CD14-positive monocyte (primary cell): ENCODE measurements at places on chromosomes 4 and X.
A peak's percentile ranks its signal among the peaks of the same experiment; 100 is the strongest.

- DNase-seq: peak; percentile 79
Measured at GRCh38 chr4:26821677-26822503, 38.8 kb upstream of the STIM2 start.

DNA sequence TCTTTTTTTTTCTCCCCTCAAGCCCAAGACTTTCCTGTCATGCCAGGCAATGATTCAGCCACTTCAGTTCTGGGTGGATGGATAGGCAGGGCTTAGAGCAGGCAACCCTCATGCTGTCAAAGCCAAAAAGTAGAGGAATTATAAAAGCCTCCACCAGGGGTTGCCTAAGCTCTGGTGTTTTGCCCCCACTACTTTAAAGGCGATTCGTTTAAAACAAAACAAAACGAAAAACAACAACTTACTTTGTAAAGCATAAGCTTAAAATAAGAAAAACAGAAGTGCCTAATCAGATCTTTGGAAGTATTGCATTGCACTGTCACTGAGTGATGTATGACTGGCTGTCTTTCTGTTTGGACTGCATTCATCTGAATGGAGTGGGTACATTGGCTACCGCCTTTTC lies 5.3 kb upstream of the IDS start:
- DNase-seq: peak; percentile 43

DNA sequence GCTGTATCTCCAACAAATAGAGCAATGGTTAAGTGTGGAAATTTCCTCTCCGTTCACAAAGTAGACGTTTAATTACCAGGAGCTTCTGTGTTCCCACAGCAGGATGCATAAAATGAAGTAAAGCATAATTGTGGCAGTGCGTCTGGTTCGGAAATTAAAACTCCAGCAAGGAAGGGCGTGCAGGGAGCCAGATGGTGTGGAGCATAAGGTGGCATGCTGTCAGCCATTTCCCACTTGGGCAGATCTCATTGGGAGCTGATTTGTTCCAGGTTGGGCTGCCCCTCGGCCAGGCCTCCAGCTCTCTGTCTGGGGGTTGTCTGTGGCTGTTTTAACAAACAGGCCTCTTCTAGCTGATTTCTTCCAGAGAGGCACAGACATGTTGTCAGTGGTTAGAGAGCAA lies 182.1 kb upstream of the CLNK start:
- DNase-seq: no peak

DNA sequence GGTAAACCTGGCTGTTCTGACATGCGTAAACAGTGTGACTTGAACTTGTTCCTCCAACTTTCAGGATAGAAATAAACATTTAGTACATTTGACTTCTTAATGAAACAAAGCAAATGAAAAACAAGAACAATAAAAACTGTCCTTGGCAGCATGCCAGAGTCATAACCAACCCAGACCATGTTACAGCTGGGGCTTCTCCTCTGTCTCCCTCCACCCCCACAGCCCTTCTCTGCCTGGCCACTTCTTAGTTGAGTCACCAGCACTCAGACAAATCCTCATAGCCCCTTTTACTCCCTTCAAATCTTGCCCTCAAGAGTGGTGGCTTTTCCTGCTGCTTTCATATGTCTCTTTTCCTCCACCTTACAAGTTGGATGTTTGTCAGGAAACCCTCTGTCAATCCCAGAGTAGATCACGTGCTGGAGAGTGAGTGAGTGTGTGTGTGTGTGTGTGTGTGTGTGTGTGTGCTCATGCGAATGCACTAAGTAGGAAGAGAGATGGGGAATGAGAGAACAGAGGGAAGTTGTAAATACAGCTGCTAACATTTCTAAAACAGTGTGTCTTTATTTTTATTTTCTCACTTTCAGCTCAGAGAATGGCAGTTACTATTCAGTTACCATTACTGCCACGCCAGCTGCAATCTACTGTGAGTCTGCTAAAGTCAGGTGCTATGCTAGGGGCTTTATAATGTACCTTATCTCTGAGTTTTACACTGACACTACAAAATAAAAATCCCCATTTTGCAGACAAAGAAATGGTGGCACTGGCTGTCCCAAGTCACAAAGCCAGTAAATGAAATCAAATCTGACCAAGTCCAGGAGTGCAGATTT lies 15.0 kb downstream of the SCARB2 start:
- peak; percentile 70 for DNase-seq

DNA sequence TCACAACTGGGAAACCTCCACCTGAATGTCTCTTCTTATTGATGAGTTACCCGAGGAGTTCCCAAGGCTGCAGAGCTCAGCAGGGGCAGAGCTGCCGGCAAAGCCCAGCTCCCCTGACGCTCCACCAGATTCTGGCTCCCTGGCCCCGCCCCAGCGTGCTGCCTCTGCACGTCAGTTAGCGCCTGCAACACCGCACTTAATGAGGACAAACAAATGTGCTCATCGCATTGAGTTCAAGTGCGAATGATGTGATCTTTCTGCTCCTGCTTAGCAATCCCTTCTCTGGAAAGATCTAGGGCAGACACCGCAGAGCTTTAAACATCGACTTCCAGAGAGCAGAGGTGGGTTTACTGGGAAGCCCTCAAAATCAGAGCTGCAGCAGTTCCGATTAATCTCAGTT lies 55.5 kb upstream of the FBXW7 start:
- no peak for DNase-seq

DNA sequence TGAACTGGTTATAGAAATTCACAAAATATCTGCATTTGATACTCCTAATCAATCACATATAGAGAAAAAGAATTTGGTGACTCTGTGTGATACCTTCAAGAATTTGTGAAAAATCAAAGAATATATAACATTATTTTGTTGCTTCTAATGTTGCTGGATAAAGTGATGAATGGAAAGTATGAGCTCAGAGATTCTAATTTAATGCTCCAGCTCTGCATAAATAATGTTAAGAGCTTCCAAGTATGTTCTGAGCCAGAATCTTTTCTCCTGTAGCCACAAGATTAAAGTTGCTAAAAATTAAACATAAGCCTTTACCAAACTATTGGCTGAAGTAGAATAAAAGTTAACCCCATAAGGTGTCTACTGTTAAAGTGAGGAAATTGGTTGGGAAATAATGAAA lies 294.7 kb upstream of the CT83 start:
- DNase-seq: no peak

DNA sequence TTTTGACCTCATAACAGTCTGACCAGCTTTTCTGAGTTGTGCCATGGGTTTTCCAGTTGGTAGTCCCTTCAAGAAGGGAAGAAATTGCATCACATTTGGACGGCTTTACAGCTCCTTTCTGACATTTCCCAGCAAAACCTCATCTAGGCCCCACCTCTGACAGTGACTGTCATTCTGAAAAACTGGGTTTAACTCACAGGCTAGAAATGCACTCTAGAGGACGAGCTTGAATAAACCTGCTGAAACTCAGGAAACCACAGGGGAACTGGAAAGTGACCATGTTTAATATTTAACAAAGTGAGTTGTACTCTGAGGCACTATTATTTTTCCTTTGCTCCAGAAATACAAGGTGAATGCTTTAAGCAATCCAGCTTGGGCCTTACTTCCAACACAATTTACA lies 434.3 kb upstream of the RASGEF1B start:
- no peak for DNase-seq

GRCh38 chr4:67879486-67879885 lies 4.3 kb downstream of the TMPRSS11D start:
- DNase-seq: no peak

DNA sequence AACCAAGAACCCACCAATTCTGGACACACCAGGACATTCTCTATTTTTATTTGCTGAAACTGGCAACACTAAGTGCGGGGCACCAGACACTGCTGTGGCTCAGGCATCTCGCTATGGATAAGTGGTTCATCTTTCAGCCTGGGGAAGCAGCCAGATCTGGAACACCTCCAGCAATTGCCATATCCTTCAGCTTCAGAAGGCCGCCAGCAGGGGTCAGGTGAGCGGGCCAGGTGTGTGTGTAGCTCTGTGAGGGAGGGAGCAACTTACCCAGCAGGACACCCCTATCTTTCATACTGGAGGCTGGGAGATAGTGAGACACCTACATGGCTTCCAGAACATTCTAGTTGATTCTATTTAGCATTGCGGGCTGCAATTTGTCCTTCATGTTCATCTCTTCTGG lies 57.0 kb upstream of the GBA3 start:
- no peak for DNase-seq

DNA sequence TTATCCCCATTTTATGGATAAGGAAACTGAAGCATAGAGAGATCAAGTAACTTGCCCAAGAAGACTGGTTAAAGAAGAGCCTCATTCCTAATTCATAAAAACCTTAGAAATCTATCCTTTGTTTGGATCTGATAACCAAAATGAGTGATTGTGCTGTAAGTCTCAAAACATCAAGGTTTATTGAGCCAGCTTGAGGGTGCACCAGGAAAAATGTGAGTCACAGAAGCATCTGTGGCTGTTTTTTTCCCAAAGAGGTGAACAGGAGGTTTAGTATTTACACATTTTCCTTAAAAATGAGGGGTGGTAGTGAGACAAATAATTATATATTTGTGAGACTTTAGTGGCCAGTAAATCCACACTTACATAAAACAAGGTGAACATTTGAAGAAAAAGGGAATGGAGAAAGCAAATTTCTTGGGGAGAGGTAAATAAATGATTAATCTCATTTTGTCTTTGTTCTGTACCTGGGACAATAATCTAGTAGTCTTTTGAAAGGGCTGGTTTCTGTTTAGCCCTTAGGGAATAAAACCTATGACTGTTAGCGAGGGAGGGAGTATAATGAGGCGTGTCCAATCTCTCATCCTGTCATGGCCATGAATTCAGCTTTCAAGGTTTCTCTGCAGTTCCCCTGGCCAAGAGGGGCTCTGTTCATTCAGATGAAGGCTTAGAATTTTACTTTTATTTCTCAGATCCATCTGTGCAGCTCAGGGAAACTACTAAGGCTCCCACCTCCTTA lies 12.2 kb upstream of the FMR1 start:
- no peak for DNase-seq

DNA sequence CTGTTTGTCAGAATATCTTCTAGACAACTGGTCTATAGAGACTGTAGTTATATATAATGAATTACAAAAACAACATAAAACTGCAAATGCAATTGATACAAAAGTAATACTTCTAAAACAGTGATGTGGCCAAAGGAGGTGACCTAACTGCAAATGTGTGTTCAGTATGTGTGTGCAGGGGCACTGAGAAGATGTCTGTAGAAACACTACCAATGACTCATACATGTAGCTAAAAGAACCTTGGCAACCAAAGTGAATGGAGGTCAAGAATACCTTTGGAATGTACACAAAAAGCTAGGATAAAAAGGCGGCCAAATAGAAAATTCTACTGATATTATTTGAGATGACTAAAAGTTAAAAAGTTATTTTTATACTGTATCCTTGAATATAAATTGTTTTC lies 261.8 kb downstream of the CAMK2D start:
- no peak for DNase-seq

DNA sequence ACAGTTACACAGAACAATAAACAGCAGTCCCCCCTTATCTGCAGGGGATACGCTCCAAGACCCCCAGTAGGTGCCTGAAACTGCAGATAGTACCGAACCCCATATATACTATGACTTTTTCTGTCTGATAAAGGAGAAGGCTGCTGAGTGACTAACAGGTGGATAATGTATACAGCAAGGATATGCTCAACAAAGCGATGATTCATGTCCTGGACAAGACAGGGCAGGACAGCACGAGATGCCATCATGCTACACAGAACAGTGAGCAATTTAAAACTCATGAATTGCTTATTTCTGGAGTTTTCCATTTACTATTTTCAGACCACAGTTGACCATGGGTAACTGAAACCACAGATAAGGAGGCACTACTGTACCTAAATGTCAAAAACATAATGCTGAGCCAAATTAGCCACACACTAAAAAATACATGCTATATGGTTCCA lies 76.1 kb downstream of the MANBA start:
- peak; percentile 74 for DNase-seq

DNA sequence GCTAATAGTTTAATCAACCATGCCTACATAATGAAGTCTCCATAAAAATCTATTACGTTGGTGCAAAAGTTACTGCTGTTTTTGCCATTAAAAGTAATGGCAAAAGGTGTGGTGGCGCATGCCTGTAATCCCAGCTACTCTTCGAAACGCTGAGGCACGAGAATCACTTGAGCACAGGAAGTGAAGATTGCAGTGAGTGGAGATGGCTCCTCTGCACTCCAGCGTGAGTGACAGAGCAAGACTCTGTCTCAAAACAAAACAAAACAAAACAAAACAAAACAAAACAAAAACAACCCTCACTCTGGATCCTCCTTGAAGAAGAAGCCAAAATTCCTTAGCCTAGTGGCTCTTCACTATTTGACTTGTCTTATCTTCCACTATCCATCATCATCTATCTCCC lies 78.0 kb downstream of the MSN start:
- no peak for DNase-seq

- DNase-seq: no peak
Measured at GRCh38 chr4:4656977-4657376, 115.1 kb upstream of the STX18 start.

- no peak for DNase-seq
Measured at GRCh38 chr4:8247047-8247930, 22.3 kb upstream of the HTRA3 start.

DNA sequence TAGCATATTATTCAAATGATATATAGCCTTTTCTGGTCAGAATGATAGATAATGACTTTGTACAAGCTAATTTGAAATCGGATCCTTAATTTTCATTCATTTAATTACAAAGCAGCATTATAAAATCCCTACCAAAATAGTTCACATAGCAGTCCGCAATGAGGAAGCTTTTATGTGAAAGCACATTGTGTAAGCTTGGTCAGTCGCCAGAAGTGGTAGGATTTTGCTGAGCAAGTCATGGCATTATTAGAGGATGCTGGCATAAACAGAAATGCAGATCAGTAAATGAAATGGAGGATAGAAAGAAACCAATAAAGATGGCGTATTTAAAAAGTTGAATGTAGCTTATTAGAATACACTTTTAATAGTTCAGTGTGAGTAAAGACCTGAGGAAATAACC lies 93.2 kb upstream of the DIAPH2 start:
- DNase-seq: no peak

GRCh38 chr4:88533937-88534750 lies 10.6 kb upstream of the PYURF start:
- DNase-seq: no peak

DNA sequence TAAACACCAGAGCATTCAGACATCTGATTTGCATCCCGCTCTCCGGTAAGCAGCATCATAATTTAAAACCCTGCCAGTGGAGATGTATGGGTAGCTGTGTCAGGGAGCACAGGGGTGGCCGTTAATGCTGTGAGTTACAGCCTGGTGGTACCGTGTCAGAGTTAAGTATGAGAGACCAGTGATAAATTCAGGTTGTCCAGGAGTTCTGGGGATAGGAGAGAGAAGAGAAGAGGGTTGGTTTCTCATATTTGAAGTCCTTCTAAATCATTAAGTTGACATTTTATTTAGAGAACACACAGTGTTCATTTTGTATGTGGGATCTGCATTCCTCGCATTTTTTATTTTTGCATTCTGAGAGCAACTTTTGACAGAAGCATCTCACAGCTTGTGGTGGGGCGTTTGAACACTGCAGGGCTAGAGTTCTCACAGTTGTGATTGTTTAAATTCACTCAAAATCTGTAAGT lies 157.6 kb downstream of the DCLK2 start:
- DNase-seq: no peak

DNA sequence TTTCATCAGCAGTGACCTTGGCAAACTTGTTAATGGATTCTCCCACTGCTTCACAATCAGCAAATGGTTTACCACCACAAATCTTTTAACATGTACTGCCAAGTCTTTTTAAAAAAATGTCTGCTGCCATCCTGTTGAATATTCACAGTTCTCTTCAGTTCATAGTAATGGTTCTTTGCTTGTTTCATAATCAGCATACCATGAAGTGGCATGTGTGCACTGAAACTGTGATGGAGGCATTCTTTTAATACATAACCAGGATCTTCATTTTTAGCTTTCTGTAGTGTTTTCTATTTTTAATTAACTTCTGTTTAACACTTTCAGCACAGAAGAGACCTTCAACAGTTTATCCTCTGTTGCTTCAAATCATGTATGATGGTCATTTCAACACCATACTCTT lies 230.1 kb upstream of the ARSJ start:
- no peak for DNase-seq
